Adipocyte (in vitro differentiated cells): ENCODE measurements at places on chromosomes 3 and 15.

DNA sequence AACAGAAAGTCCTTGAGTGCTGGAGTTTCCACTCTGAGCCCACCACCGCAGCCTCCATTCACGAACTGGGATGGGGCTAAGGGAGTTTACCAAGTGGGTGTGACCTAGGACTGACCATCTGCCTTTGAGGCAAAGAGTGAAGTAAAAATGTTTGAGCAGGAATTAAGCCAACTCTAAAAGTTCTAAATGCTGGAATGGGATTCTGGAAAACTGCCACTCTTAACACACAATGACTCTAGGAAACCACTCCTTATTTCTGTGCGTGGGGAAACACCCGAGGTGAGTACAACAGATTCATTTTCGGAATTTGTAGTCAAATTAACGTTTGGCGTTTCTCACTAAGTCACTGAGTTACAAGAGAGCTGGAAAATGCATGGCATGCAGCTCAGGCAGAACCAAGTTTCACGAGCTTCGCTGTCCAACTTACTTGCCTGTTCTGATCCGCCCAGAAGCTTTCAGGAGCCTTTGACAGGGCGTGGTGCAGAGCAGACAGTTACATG lies 31.6 kb downstream of the ISL2 start:
- no peak for DNase-seq

GRCh38 chr3:87207460-87207859 lies 19.6 kb upstream of the CHMP2B start:
- no peak for DNase-seq

- DNase-seq = no peak
Measured at GRCh38 chr15:68558318-68559305, 20.2 kb upstream of the CORO2B start.

- no peak for DNase-seq
Measured at GRCh38 chr3:50806806-50807205, 132.1 kb downstream of the DOCK3 start.

DNA sequence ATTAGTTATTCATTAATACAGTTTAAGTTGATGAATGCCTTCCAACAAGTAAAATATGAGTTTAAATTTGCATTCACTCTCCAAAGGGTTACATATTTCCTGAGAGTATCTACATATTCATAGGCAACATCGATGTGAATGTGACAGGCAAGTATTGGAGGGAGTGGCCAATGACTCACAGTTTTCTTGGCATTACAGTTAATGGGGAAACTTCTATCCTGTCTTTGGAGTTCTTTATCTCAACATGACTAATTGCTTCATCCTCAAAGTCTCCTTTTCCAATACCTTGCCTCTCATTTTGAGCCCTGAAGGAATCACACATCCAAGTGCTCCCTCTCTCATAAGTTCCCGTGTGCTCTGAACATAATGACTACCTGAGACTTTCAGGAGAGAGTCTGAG lies 439.7 kb upstream of the FRG2C start:
- DNase-seq = no peak

DNA sequence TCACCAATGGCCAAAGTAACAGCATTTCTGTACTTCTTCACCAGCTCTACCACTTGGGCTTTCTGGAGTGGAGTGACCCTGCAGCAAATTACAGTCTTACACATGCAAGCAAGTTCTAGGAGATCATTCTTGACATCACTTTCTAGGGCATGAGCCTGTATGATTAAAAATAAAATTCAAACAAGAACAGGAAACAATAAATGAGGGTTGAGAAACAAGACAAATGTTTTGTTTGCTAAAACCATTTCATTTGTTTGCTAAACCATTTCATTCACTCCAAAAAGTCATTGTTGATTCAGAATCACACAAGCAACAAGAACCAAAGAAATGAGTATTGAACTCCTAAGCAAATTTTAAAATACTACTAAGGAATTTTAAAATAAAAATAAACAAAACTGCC lies 220.9 kb downstream of the ATP8B4 start:
- no peak for DNase-seq

DNA sequence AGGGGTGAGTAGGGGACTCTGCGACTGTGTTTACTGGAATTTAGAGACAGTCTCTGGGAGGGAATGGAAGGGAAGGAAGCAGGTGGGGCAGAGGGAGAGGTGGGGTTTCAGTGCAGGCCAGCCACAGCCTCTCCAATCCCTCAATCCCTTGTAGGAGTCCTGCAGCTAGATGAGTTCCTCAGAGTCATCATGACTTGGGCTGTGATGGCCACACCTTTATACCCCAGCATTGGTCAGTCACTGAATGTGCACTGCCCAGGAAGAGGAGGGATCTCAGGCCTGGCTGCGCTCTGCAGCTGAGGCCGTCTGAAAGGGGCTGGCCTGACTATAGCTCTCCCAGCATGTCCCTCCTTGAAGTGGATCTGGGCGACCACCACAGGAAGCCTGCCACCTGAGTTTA lies 67.3 kb upstream of the GLCE start:
- DNase-seq = no peak

DNA sequence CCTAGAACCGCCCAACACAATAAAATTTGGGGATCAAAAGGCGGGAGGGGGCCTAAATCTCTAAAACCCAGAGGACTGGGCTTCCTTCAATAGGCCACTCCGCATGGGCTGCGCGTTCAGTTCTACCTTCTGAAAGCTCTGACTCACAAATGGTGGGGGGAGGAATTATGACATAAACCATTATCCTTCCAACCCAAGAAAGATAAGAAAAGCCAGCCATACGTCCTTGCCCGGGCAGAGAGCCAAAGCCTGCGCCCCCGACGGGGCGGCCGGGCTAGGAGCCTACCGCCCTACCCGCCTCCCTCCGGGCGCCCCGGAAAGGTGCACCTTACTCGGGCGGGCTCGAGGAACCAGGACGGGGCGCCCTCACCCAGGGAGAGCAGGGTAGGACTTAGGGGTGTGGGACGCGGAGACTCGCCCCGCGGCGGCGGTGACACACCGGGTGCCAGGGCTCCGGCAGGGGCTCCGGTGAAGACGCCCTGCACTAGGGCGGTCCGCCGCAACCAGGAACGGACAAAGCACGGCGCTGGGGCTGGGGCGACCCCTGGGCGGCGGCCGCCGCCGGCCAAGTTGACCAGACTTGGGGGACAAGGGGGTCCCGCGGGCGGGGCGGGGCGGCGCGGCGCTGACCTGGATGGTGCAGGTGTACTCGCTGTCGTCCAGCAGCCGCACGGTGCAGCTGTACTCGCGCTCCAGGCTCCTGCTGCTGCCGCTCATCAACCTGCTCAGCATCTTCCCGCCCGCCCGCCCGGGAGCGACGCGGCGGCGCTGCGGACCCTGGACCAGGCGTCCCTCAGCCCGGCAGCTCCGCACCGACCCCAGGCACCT lies 534 bp downstream of the FRMD5 start:
- DNase-seq = peak; percentile 65

DNA sequence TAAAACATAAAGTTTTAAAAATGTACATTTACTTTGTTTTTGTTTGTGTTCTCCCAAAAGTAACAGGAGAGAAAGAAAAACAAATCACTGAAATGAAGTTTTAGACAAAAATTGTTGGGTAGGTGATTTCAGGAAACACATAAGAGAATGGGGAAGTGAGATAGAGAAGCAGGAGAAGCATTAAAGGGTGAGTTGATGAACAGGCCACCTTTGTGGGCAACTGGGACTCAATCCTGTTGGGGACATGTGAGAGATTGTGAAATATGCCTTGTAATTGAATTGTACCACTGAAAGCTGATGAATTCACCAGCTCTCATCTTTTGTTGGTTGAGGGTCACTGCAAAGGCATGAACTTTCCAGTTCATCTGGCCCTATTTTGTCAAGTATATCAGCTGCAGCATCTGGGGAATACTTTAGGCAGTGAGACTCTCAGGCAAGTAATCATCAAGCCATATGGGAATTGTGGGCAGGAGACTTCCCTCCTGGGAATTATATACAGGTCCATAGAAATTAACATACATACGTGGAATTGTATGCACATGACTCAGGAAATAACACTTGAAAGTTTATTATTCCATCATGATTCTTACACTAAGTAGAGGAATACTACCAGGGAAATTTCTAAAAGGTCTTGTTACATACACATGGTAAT lies 181.0 kb downstream of the ZBBX start:
- DNase-seq = no peak

GRCh38 chr3:47283193-47283537 lies 421 bp downstream of the KLHL18 start:
- peak; percentile 50 for DNase-seq

GRCh38 chr3:191432162-191432561 lies 28.8 kb upstream of the PYDC2 start:
- no peak for DNase-seq

- no peak for DNase-seq
Measured at GRCh38 chr3:173635826-173636225, 238.3 kb downstream of the NLGN1 start.

DNA sequence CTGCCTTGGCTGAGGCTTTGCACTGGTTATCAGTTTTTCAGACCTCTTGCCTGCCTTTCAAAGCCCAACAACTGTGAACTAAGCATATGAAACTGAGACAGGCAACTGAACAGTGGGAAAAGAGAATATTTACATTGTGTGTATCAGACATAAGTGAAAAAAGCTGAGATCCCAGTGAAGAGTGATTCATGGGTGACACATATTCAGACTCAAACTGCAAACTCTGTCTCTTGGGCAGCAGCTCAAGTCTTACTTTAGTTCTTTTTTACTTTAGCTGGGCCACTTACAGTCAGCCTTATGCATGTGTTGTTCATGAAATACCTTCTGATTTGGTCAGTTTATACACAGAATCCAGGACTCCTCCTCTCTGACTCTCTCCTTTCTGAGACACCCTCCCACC lies 19.2 kb downstream of the SUCLG2 start:
- peak; percentile 70 for DNase-seq

GRCh38 chr15:54681584-54681983 lies 515.2 kb downstream of the RSL24D1 start:
- DNase-seq = no peak

GRCh38 chr3:4666071-4666470 lies 172.9 kb downstream of the ITPR1 start:
- DNase-seq = no peak

GRCh38 chr15:29668120-29668602 lies 154.1 kb downstream of the TJP1 start:
- peak; percentile 91 for DNase-seq

- peak; percentile 22 for DNase-seq
Measured at GRCh38 chr3:183193762-183194689, 31.5 kb upstream of the LAMP3 start.

- no peak for DNase-seq
Measured at GRCh38 chr3:195007151-195007550, 263.8 kb downstream of the XXYLT1 start.

- DNase-seq = no peak
Measured at GRCh38 chr3:19945969-19946831, 697 bp upstream of the RAB5A start.

DNA sequence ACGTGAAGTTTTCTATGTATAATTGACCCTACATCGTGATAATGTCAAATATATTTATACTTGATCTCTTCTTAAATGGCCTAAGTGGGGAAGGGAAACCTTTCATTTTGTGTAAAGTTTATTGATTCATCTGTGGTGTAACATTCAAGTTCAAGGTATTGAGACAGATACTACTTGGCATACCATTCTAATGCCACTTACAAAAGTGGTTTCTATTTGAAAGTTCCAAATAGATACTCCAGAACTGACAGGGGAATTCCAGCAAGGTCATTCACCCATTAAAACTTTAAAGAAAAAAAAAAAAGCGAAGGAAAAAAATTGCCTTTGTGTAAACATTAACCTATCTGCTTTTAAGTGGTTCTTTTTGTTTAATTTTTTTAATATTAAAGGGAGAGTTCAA lies 45.3 kb upstream of the MAP3K13 start:
- peak; percentile 12 for DNase-seq

DNA sequence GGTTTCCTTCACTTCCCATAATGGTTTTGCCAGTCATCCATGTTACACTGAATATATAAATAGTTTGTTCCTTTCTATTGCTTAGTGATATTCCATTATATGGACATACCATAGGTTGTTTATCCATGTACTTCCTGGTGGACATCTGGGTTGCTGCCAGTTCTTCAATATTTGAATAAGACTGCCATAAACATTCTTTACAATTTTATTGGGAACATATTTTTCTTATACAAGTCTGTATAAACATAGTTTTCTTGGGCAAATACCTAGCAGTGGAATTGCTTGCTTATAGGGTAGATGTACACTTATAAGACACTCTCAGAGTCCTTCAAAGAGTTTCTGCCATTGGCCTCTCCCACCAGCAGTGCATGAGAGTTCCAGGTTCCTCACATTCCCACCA lies 231.4 kb downstream of the OPA1 start:
- no peak for DNase-seq

DNA sequence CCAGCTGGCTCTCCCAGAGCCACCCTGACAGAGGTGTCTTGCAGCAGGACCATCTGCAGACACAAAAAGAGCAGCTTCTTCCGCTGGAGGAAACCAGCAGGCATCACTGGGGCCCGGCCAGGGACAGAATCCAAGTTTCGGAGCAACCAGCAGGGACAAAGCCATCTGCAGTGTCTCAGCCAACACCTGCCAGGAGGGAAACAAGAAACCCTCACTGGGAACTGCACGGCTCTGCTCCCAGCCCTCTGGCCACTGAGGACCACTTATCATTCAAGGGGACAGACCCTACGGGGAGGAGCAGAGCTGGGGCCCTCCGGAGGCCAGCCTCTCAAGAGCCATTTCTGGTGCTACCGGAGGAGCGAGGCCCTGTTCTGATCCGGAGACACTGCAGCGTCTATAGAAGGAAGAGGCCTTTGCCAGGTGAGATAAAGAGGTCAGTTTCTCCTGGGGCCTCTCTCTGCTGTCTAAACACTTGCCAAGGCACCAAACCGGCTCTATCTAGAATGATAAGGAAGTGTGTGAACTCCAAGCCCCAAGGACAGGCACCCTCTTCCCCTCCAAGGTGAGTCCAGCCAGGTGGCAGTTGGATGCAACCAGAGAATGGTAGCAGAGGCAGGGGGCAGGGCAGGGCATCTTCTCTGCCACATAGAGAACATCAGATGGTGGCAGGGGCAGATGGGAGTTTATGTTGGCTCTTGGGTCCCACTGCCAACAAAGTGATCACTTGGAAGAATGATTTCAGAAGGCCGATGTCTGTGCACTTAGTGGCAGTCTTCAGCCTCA lies 89.0 kb downstream of the CHSY1 start:
- no peak for DNase-seq

GRCh38 chr3:115876876-115877614 lies 253.7 kb downstream of the GAP43 start:
- peak; percentile 7 for DNase-seq

GRCh38 chr3:139430493-139430892 lies 41.0 kb upstream of the COPB2 start:
- peak; percentile 22 for DNase-seq

DNA sequence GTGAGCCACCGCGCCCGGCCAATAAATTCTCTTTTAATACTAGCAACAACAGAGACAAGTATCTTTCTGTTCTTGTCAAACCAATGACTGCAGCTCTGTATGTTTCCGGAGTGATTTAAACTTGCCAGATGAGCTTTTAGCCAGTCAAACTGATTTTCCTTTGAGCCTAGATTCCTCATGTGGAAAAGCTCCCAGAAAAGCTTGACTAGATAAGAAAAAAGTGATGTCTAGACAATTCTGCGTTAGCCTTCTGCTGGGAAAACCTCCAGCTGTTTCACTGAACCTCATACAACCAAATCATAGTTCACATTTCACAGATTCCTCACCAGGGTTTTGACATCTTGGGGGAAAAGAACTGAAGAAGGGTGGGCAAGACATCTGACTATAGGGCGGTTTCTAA lies 78.6 kb downstream of the MAGI1 start:
- DNase-seq = peak; percentile 28
